ENCODE measurements at places on chromosomes 6 and 20.

- DNase-seq = no peak
Observed at GRCh38 chr6:39999006-39999867, 65.0 kb upstream of the MOCS1 start.

GRCh38 chr20:34964486-34964885 lies 8.8 kb downstream of the MYH7B start:
- no peak for DNase-seq

GRCh38 chr6:166041277-166041676 lies 126.4 kb downstream of the TBXT start:
- no peak for DNase-seq

GRCh38 chr6:3748208-3749066 lies 3.1 kb downstream of the PXDC1 start:
- peak; percentile 30 for DNase-seq

GRCh38 chr6:783966-784735 lies 91.2 kb upstream of the EXOC2 start:
- DNase-seq = no peak

- no peak for DNase-seq
Observed at GRCh38 chr6:81763051-81763450, 10.6 kb upstream of the TENT5A start.

GRCh38 chr20:53828088-53828681 lies 234.5 kb upstream of the ZNF217 start:
- DNase-seq = no peak

DNA sequence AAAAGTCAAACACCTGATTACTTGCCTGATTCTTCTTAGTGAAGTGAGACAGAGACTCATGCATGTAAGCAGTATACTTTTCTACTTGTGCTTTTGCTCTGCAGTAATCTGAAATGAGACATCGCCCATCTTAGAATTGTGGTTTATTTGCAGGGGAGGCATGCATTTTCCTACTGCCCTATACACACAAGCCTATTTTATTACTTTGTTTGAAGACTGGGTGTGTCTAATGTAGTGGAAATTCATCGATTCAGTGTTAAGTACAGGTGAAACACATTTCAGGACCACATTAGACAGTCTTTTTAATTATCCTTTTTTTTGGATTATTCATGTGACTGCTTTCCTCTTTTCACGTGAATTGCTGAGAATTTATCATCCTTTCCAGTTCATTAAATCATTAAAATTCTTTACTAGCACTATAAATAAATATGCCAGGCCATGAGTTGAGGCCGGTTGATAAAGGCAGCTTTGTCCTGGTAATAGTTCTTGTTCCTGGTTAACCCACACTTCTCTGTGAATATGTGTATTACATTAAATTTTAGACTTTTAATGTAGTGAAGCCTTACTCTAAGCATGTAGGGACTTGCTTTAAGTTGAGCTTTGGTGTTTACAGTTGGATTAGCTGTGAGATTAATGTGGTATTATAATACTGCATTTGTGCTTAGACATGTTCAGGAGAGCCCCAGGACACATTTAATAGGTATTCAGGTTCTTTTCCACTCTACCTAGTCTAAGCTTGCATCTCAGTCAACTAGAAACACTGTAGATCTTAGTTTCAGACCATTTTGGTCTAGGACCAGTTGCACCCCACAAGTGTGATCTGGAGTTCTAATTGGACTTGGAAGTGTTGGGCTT lies 10.8 kb upstream of the BTBD3 start:
- no peak for DNase-seq

- DNase-seq = peak; percentile 38
Observed at GRCh38 chr20:62624325-62624690, 18.0 kb upstream of the SLCO4A1 start.

Data from CD4-positive, alpha-beta T cell treated with Interleukin-1 beta for 1 hour (primary cell).